Left renal pelvis (tissue), 4 donors: ENCODE measurements at places on chromosomes 1 and 21. TPM values are rescaled to one million over a fixed set of nuclear protein-coding genes. Genes with fewer than 3 reads are reported as not detected.

Gene LRRC8B
- polyA plus RNA-seq, result 10.5 TPM

Gene TSACC
- 0.30 TPM for polyA plus RNA-seq

- no peak for DNase-seq
Measured at GRCh38 chr1:209813902-209814301, 8.0 kb upstream of the IRF6 start.

DNA sequence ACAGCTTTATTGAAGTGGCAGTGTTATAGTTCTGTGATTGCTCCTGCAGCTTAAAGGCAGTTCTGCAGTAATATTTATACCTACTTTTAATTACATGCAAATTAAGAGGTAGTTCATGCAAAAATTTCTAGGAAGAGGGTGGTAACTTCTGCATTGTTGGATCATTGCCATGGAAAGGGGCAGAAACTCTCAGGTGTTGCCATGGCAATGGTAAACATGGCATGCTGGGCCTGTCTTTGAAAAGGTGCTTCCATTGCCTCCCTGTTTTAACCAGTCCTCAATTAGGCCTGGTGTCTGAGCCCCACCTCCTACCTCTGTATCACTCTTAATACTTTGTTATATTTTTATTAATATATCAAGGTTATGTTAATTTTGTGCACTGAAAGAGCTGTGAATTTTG, 104.7 kb downstream of the DISC1 start:
- DNase-seq, result no peak

- no peak for DNase-seq
Measured at GRCh38 chr1:219927956-219928790, at the start of gene SLC30A10. Gene SLC30A10, minus strand, starts transcription at chr1:219928557. Its CDS starts 117 bp downstream, at chr1:219928440.

DNA sequence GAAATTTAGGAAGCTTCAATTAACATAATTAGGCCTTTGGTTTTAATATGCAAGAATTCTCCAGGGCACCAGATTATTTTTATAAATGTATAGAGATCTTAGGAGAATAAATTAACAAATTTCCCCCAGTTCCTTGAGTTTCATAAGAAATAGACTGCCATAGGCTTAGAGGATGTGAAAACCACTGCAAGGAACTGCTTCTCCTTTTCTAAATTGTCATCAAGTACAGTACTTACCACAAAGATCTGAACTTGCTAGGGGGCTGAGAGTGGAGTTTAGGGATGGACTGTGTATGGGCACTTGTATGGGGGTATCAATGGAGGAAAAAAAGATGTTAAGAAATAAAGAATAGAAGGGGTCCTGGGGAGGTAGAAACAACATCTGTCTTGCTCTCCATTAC, 31.1 kb downstream of the LHX8 start:
- no peak for DNase-seq

GRCh38 chr1:155184835-155185782, 11.5 kb downstream of the TRIM46 start:
- DNase-seq, result no peak

DNA sequence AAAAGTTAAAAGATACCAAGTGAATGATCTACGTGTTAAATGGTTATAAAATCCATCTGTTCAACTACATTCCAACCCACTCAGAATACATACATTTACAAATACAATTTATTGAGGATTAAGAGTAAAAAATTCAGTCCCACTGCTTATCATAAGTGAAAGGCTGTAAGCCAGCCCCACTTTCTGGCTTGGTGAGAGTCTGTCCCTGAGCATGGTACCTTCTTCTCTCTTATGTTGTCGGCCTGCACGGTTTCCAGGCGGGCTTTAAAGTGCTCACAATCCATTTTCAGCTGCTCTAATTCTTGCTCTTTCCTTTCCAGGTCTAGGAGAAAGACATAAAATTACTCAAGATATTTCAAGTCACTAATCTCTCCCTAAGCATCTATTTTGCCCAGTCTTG, 15.2 kb downstream of the HSF2BP start:
- no peak for DNase-seq

DNA sequence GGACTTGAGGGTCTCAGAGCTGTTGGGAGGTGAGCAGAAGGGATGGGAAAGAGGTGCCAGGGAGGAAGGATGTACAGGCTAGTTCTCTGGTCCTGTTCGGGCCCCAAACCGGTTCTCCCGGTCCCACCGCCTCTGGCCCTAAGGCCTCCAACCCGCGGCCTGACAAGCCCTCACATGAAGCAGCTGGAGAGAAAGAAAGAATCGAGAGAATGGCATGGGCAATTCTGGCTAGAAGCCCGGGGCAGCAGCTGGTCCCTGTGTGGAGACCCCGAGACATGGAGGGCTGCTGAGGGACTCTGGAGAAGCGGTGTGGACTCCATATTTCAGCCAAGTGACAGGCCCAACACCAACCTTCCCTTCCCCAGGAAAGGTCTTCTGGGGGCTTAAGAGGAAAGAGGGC, 730 bp downstream of the CDC42SE1 start:
- DNase-seq, result no peak
